HTR-8/SVneo (cell line): ENCODE measurements at places on chromosomes 6 and 20.

GRCh38 chr6:834866-835265 is 141.9 kb upstream of the EXOC2 start:
- no peak for DNase-seq

- peak; percentile 92 for DNase-seq
Observed at GRCh38 chr20:33862709-33863403, 51.7 kb downstream of the CHMP4B start.

- no peak for DNase-seq
Observed at GRCh38 chr6:158599635-158600034, 39.7 kb downstream of the TMEM181 start.

DNA sequence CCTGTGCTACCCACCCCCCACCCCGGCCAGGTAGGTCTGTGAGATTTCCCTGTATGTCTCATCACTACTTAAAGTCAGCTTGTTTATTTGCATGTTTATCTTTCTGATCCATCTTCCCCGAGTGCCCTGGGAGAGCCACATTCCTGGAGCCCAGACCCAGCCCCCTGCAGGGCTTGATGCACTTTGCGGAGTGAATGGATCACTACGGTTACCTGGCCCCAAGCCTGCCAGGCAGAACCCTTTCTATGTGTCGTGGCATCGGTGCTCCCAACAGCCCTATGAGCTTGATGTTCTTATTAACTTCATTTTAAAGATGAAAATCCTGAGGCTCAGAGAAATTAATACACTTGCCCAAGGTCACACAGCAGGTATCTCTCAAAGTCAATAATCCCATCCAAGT is 13.6 kb upstream of the SLCO4A1 start:
- DNase-seq, result no peak

DNA sequence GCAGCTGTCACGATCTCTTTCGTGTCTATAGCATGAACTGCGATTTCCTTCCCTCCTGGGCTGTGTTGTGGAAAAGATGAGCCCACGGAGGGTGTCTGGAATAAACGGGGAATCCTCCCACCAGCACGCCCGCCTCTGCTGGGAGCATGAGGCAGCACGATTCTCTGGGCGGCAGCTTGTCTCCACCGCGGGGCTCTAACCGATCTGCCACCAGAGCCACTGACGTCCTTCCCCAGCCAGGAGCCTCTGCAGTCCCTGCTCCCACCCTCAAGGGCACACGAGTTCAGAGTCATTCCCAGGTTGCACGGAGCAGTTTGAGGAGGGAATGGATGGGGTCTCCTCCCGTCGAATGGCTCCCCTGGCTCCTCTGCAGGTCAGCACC is 197.6 kb downstream of the DLL1 start:
- DNase-seq, result no peak
